Activated naive CD4-positive, alpha-beta T cell (primary cell): ENCODE measurements at places on chromosomes 13 and 19.

DNA sequence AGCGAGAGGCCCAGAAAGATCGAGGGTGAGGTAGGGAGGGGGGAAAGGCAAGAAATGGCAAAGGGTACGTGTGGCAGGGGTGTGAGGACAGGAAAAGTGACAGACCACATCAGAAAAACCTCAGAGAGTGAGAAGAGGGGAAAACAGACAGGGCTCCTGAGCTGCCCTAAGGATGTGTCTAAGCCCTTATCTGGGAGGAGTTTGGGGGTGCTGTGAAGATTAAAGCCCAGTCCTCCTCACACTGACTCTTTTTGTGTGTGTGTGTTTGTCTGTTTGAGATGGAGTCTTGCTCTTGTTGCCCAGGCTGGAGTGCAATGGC, 703 bp upstream of the PTH2 start:
- DNase-seq, result no peak

GRCh38 chr13:77908531-77908930, 10.1 kb downstream of the EDNRB start:
- DNase-seq, result no peak

GRCh38 chr13:20016649-20017364, 58.3 kb downstream of the ZMYM2 start:
- no peak for DNase-seq

DNA sequence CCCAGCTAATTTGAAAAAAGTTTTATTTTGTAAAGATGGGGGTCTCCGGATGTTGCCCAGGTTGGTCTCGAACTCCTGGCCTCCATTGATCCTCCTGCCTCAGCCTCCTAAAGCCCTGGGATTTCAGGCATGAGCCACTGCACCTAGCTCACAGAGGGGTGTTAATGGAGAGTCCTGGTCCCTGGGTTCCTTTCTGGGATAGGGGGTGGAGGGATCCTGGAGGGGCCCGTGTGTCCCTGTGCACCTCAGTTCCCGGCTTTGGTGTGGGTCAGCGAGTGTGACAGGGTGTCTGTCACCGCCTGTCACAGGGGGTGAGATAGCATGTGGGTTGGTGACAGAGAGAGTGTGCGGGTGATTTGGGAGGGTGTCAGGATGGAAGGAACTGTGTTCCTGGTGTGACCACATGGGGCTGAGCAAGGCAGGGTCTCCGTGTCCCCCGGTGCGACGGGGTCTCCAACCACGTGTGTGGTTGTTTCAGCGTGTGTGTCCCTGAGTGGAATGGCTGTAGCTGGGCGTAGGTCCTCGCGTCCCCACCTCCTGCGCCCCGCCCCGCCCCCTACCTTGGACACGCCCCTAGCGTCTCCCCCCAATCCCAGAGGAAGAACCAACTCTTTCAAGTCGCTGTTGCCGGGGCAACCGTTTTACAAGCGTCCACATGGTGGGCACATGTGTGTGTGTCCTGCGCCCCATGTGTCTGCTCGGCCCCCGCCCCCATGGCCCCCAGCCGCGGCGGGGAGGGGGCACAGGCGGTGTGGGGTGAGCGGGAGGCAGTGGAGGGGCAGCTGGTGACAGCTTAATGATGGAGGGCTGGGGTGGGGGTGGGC, 2.9 kb upstream of the NRTN start:
- DNase-seq, result no peak

- DNase-seq, result no peak
Measured at GRCh38 chr19:8147582-8147978, 1.8 kb downstream of the FBN3 start.

GRCh38 chr13:94143624-94144350, 335.7 kb downstream of the DCT start:
- no peak for DNase-seq

DNA sequence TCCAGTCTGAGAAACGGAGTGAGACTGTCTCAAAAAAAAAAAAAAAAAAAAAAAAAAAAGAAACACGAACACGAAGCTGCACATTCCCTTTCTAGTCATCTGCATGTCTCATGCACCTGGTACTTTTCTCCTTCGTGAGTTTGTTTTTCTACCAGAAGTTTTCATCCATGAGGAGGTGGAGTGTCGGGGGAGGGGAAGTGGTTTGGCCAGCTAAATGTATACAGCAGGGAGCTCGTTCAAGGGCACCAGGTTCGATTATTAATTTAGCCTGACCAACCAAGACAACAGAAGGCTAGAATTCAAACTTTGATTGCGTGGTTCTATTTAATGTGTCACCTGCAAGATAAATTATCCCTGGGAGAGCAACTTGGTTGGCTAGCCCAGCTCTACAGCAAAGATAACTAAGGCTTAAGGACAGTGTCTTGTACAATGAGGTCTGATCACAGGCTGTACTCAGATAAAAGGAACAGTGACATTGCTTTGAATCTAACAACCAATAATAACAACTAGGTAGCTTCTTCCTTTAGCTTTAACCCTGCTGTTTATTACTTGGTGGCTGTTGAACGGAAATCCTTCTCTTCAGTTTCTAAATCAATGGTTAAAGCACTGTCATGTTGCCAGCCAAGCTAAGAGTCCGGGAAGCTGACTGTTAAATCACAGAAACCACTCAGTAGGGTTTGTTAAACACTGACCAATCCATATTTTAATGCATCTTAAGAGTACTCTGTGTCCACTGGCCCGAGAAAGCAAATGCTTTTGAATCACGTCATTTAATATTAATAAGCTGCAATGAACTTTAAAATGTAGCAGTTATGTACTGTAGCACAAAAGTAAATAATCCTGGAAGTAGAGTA, 98.4 kb upstream of the STARD13 start:
- DNase-seq, result no peak

GRCh38 chr13:23202383-23202782, 21.6 kb downstream of the SGCG start:
- no peak for DNase-seq

- no peak for DNase-seq
Measured at GRCh38 chr19:14786421-14786851, 8.1 kb upstream of the ADGRE2 start.

GRCh38 chr19:11164879-11165406, 9.4 kb upstream of the SPC24 start:
- DNase-seq, result no peak

DNA sequence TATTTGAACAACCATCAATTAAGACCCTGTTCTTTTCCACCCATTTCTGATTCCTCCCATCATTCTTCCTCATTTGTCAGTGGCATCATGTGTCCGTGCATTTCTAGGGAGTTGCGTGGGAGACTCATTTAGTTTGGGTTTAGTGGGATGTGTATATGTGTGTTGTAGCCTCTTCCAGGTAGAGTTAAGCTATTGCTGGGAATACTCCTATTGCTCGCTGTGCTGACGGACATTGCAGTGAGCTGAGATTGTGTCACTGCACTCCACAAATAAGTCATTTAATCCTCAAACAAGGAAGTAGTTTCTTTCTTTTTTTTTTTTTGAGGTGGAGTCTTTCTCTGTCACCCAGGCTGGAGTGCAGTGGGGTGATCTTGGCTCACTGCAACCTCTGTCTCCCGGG, 42.2 kb upstream of the RCBTB2 start:
- DNase-seq, result no peak

GRCh38 chr13:25652764-25653163, 281.0 kb downstream of the ATP8A2 start:
- no peak for DNase-seq

- no peak for DNase-seq
Measured at GRCh38 chr13:97570442-97570841, 136.5 kb downstream of the RAP2A start.

DNA sequence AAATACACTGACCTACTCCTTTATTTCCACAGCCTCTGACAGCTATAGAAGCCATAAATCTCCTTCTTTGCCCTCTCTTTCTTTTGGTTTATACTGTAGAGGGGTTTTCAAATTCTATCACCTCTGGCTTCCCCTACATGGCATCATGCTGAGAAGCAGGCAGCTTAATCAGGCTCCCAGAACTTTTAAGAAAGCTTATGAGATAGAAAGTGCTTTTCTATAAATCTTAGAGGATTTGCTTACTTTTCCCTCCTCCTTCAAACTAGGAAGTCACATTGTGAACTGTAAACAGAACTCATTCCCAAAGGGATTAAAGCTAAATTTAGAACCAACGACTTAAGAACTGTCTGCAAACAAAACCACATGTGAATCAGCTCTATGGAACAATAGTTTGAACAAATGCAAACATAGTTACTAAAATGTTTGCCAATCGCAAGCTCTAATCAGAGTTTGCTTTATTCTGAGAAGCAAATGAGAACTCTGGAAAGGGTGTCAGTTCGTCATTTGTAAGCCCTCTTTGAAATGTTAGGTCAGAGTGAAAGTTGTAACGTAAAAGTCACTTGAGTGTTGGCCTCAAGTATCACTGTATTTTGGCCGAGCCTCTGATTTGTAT, 344.1 kb downstream of the RFC3 start:
- DNase-seq, result no peak

DNA sequence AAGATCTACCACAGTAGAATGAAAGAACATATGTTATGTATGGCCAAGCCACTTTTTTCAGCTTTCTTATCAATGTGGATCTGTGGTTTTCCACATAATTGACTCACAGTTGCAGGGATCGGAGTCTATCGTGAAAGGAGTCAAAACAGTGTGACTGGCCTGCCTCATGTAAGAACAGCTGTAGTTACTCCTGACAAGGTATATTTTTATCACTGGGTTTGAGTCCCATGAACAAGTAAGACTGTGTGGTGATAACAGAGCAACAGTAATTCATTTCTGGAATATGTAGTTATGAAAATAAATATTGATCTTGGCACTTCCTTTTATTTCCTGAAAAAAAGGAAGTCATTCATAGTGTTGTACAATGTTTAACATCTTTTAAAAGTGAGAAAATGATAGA, 416.6 kb downstream of the KLF12 start:
- no peak for DNase-seq

DNA sequence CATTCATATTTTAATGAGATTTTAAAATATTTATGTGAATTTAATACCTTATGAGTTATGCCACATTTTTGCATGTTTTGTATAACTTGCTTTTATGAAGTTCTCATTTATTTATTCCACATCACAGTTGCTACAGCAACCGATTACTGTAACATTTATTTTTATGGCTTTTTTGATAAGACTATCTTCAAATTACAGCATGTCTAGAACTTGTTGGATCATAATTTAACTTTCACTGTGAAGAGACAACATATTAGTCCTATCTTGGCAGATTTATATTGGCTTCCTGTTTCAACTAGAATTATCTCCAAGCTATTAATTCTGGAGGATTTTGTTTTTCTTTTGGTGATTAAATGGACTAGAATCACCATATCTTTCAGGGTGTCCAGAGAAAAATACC, 793.7 kb upstream of the SLITRK5 start:
- no peak for DNase-seq

- DNase-seq, result peak; percentile 39
Measured at GRCh38 chr19:18167975-18168645, 5.5 kb upstream of the IFI30 start.

GRCh38 chr13:114089341-114089740, 43.1 kb downstream of the RASA3 start:
- DNase-seq, result no peak

GRCh38 chr19:30719999-30720345, 347.8 kb downstream of the ZNF536 start:
- DNase-seq, result no peak

DNA sequence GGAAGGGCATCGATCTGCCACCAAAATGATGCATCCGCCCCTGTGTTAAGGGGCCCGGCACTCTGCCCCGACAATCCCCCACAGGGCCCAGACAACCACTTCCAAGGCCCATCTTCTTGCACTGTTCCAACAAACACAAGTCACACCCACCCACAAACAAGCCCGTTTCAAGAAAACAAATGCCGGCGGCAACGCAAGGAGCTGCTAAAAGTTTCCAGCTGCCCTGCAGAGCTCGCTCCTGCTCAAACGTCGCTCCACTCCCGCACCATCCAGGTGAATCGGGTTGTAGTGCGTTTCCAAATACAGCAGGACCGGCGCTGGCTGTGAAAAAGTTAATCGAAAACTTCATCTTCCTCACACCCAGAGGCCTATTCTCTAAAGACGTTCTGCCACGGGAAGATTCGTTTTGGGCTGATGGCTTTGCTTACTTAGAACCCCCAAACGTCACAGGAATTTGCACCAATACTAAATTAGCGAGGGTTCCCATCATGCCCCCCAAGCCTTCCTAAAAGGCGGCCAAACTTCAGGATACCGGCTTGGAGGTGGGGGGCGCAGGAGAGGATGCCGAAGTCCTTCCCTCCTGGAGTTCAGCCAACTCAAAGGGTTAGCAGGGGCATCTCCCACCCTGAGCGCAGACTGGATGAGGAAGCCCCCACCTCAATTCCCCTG, 107.4 kb upstream of the DOCK9 start:
- peak; percentile 5 for DNase-seq

GRCh38 chr19:35272122-35272719, 3.5 kb downstream of the USF2 start:
- no peak for DNase-seq

GRCh38 chr13:42652642-42653415, 78.9 kb downstream of the TNFSF11 start:
- no peak for DNase-seq

DNA sequence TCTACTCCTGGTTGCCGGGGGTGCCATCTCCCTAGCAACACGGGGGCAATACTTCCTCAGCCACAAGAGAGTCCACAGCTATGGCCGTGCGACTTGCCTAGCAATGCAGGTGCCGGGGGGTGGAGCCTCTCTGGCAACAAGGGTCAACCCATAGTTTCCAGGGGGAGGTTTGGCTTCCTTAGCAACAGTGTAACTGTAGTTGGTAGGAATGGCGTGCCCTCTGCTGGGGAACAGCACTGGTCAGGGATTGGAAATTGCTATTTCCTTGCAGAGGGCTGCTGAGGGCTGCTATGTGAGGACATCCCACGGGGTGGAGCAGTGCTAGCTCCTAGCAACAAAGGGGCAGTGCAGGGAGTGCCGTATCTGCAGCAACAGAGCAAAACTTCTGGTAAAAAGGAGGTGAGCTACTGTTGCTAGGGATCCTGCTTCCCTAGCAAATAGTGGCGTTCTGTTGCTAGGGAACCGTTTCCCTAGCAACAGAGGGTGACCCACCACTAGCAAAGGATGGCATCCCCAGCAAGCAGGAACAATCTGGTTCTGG, 7.0 kb upstream of the TMC4 start:
- DNase-seq, result no peak

DNA sequence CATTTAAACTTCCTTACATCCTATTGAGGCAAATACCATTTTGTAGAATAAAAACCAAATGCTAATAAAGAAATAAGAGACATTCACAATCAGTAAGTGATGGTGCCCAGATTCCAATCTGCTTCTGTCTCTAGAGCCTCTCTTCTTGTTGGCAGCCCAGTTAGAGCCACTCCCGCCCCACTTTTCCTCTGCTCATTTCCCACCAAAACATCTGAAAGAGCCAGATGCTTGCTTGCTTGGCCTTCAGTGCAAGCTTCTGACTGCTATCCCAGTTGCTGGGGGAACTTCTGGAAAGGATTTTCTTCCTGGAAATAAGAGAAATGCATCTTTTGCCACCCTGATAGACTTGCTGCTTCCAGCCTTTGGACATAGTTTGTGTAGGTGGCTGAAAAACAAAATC, 12.9 kb downstream of the FRY start:
- no peak for DNase-seq

GRCh38 chr19:53785196-53785889, 38.8 kb downstream of the NLRP12 start:
- no peak for DNase-seq
